Aorta (tissue), 5 donors: ENCODE measurements at places on chromosomes 16 and 17. TPM values are rescaled to one million over a fixed set of nuclear protein-coding genes. Genes with fewer than 3 reads are reported as not detected.

DNA sequence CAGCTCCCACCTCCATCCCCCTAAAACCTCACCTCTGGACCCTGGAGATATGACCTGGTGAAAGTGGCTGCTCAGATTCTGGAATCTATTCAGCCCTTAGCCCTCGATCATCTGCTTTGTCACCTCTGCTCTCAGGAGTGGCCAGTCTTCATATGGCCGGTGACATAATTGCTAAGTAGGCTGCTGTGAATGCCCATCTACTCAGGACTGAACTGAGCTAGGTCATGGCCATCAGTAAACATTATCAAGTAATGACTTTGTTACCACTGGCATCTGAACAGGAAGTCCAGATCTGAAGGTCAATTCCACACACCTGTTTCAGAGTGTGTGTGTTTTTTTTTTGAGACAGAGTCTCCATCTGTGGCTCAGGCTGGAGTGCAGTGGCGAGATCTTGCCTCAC is 78.6 kb downstream of the CDK5R1 start:
- no peak for DNase-seq

DNA sequence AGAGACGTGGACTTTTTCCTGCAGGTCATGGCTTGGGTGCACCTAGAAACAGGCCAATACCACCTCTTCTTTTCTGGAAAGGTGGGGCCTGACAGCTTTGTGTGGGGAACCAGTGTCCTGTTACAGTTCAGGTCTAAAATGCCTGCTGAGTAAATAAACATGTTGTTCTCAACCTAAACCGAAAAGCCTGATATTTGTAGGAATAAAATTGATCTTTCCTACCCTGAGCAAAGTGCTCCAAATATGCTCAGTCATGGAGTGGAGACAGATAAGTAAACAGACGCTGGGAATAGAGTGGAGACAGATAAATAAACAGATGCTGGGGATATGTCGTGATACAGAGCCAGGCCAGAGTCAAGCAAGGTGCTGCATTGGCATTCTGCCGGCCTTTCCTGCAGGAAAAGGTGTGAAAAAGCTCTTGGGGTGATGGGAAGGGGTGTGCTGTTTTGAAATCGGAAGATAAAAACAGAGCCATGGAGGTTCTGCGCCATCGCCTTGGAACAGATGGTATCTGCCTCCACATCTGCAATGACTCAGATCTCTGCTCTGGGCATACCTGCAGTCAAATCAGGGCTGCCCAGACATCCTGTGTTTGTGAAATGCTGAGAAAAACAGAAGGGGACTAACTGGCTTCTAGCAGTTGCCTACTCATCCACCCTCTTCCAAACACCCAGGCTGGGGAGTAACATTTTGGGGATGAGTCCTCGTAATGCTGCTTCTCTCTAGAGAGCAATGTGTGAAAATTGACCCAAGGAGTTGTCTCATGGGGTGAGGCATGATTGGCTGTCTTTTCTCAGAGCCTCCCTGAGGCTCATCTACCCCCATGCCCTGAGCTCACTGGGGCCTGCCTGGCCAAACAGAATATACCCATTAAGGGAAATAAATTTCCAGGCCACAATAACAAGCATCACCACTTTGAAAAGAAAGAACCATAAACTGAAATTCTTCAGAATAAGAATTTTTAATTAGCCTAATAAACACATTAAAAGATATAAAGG is 16.8 kb upstream of the TRPV2 start:
- no peak for DNase-seq

GRCh38 chr16:27406511-27407128 is 4.6 kb downstream of the IL21R start:
- no peak for DNase-seq

The PABPN1L gene
- total RNA-seq = not detected

DNA sequence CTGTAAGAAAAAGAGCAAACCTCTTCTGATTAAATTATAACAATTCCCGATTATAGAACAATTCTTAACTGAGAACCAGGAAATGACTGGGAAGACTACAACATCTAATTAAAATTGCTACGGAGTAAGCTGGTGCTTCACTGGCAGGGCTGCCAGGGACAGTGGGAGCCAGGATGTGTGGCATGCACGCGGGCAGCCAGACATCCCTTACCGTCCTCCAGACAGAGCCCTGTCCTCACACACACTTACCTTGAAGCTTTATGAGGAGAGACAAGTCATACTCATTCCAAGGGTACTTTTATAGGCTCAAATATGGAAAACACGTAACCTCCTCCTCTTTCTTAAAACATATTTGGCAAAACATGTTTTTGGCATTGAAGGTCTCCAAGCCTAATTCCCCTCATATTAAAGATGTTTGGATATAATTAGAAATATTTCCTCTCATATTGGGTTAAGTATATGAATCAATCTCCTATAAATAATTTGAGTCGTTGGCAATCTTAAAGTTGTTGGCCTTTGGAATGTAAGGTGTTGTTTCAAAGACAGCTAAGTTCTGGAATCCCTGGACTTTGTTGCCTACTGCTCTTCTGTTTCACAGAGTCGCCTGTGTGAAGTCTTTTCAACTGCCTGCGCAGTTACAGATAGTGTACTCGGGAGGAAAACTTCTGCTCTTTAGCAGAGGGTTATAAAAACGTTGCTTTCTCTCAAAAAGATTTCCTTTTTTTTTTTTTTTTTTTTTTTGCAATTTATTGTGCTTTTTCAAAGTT is at the start of gene MYH1:
Gene MYH1, minus strand, starts transcription at position 272 of the 767 bp plus-strand sequence. CDS start 1,900 bp downstream, outside the sequence.
- DNase-seq = no peak

- no peak for DNase-seq
Measured at GRCh38 chr16:840561-841454, 40.3 kb upstream of the GNG13 start.

DNA sequence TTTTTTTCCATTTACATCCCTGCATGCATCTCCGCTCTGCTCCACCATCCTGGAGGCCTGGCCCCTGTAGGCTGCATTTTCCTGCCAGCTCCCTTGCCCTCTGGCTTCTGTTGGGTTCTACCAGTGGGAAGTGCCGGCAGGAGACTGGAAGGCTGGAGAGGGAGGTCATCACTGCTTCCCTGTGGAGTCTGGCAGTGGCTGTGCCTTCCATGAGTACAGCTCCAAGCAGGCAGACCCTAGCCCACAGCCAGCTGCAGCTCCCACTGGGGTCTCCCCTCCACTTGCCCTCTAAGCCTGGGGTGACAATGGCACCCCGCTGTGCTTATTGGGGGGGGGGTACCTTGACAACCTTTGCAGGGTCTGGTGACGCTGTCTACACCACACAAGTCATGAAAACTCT is 37.3 kb downstream of the MMP15 start:
- DNase-seq = peak; percentile 67

DNA sequence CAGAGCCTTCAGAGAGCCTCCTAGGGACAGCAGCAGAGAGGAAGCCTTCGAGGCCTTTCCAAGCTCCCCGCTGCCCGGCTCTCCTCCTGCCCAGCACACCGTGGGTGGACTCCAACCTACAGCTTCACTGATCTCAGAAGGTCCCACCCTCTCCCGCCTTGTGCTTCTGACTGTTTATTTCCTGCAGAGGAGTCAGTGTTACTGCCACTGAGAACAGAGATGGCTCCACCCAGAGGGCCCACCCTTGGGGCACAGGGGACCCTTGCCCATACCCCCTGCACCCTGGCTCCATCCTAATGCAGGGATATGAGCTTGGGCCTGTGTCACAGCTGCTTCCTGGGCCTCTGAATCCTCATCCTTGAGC is 52.8 kb upstream of the TOB1 start:
- no peak for DNase-seq

The PSMD12 gene
- 38.2 TPM for total RNA-seq

DNA sequence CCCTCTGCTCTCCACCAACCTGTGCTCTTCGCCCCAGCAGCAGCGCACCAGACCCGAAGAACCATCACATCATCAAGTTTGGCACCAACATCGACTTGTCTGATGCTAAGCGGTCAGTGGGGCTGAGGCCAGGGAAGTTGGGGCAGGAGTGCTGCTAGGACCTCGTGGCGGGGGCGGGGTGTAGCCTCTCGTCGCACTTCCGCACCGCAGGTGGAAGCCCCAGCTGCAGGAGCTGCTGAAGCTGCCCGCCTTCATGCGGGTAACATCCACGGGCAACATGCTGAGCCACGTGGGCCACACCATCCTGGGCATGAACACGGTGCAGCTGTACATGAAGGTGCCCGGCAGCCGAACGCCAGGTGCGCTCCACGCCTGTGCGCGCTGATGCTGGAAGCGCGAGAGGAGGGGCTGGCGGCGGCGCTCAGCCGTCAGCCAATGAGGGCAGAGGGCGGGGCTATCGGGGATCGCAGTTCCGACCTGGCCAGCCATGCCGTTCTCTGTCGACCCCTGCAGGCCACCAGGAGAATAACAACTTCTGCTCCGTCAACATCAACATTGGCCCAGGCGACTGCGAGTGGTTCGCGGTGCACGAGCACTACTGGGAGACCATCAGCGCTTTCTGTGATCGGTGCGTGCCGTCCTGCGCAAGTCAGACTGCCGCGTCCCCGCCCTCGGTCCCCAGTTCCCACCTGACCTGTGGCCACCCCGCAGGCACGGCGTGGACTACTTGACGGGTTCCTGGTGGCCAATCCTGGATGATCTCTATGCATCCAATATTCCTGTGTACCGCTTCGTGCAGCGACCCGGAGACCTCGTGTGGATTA is 3.2 kb upstream of the TMEM88 start:
- peak; percentile 97 for DNase-seq

The TOX3 gene
- total RNA-seq = not detected

The GRAP gene
- total RNA-seq = 4.0 TPM

DNA sequence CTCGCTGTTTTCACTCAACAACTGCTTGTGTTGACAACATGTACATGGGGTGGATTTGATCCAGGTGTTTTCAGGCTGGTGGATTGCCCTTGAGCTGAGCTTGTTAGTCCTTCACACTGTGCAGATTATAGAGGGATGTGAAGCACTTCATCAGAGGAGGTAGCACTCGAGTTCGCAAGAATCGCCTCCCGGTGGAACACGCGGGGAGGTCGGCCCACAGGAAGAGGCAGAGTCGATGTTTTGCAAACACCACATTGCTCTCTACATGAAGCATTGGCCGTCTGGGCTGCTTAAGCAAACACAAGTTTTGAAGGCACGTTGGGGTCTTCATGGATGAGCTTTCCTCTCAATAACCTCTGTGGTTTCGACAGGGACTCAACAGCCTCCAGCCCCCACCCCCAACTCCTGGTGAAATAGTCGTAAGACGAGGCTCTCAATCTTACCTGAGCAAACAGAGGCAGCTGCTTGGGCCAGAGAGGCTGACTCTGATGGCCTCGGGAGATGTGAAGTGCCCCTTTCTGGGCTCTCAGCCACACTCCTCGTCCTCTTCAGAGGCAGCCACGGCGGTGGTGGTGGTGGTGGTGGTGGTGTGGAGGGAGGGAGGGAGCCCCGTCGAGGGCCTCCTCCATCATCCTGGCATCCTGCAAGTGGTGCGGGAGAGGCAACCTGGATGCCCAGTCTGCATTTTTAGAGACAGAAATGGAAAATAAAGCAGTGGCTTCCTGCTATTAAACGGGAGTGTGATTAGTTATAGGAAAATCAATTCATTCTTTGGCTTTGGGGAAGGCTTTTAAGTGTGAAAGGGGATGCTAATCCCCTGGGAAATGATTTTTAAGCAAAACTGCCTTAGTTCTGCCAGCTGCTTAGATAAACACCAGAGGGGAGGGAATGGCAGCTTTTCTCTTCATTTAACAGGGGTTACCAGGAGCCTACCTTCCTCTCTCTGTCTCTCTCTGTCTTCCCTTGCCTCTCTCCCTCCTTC is 552.5 kb upstream of the EEF2KMT start:
- no peak for DNase-seq

The EVPLL gene
- not detected for total RNA-seq

- no peak for DNase-seq
Measured at GRCh38 chr17:45311760-45312476, 4.9 kb downstream of the MAP3K14 start.

DNA sequence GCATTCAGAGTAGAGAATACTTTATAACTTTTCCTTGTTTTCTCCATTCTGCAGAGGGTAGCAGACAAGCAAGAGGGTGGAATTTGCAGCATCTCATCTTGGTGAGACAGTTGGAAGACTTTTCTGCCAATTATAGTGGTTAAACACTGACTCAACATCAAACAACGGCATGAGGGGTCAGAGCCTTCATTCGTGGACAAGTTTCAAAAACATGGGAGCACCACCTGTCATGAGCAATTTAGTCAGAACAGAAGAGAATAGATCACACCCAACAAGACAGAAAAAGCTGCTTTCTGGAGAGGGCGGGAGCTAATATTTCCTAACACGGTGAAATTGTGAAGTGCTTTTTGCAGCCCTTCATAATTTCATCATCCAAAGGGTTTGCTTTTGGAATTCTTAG is 17.9 kb upstream of the ZNF652 start:
- DNase-seq = peak; percentile 1

- no peak for DNase-seq
Measured at GRCh38 chr16:50523710-50524109, 24.5 kb upstream of the NKD1 start.

GRCh38 chr17:36597226-36597625 is 4.2 kb upstream of the MRM1 start:
- DNase-seq = no peak

The RTN4RL1 gene
- 2.6 TPM for total RNA-seq

GRCh38 chr17:57563958-57564357 is 181.1 kb downstream of the CCDC182 start:
- no peak for DNase-seq

GRCh38 chr16:2278272-2278608 is 10.3 kb upstream of the RNPS1 start:
- DNase-seq = no peak

- DNase-seq = no peak
Measured at GRCh38 chr17:29687596-29687995, 64.9 kb upstream of the CORO6 start.

The OR1A2 gene
- total RNA-seq = not detected

DNA sequence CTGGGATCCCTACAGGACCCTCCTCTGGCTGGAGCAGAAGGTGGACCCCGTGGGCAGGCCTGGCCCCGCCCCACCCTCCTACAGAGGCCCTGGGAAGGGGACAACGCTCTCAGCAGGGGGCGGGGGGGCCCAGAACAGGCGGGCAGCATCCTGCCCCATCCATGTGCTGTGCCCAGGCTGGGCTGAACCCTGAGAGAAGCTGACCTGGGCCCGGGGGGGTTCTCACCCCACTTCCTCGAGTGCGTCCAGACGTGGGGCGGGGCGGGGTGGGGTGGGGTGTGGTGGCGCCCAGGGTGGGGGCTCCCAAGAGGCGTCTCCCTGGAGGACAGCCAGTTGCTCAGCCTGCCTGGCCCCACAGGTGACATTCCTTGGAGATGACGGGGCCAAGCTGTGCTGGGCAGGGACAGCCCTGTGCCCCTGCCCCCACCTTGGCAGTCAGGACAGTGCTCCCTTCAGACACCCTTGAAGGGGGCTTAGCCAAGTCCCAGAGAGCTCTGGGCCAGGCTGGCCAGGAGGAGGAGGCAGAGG is 390 bp upstream of the UNC13D start:
- DNase-seq = no peak

- no peak for DNase-seq
Measured at GRCh38 chr17:49093131-49093530, 39.4 kb upstream of the B4GALNT2 start.

- no peak for DNase-seq
Measured at GRCh38 chr16:72891291-72892227, 156.4 kb downstream of the ZFHX3 start.

GRCh38 chr16:11315510-11315909 is 29.7 kb upstream of the RMI2 start:
- no peak for DNase-seq
